ENCODE measurements at places on chromosomes 7 and 10. TPM values are rescaled to one million over a fixed set of nuclear protein-coding genes. Genes with fewer than 3 reads are reported as not detected.

GRCh38 chr7:87445897-87446296, 29.6 kb downstream of the ABCB4 start:
- no peak for DNase-seq

PPP1R3C gene
- total RNA-seq: not detected

ASB4 gene
- total RNA-seq: not detected

DNA sequence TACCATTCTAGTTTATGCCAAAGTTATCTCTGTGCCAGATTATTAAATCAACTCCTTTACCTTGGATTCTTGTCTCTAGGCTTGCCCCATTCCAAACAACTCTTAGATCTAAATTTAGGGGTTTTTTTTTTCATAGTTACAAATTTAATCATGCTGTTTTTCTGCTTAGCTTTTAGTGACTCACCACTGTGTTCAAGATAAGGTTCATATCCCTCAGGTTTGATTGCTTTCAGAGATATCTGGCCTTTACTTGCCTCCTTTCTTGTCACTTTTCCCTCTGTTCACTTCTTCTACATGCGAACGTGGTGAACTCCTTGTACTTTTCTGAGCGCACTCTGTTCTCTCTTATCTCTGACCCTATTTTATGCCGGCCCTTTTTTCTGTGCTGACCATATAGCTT, 78.2 kb downstream of the VPS50 start:
- DNase-seq: no peak

DNA sequence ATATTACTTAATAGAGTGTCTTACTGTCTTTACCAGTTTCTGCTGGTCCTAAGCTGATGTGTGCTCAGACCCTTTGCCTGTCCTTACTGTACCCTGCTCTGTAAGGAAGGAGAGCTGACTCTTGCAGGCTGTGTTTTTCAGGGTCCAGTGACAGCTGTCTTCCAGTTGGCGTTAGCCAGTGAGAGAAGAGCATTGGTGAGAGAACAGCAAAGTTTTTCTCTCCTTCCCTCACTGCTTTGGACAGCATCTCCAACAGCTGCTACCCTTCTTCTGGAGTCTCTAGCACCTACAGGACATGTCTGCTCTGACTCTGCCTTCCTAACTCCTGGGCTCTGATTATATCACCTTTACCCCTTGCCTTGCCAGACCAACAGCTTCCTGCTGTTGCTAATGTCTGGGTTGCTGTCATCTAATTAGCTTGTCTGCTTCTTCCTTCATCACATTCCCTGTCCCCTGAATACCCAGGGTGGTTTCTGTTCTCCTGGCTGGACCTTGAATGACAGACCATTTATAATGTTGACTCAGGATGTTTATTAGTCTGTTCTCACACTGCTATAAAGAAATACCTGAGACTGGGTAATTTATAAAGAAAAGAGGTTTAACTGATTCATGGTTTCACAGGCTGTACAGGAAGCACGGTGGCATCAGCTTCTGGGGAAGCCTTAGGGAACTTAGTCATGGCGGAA, 23.5 kb upstream of the PANK1 start:
- DNase-seq: no peak

- no peak for DNase-seq
Measured at GRCh38 chr7:34756025-34756437, 98.0 kb downstream of the NPSR1 start.

GRCh38 chr7:152035817-152036216, 10.3 kb downstream of the GALNT11 start:
- DNase-seq: no peak

GHRHR gene
- total RNA-seq: not detected

WNT8B gene
- 0.44 TPM for total RNA-seq

ASL gene
- total RNA-seq: 11.7 TPM

Data from naive thymus-derived CD4-positive, alpha-beta T cell (primary cell).